ENCODE measurements at places on chromosomes 13 and 19. TPM values are rescaled to one million over a fixed set of nuclear protein-coding genes. Genes with fewer than 3 reads are reported as not detected.

GRCh38 chr19:28549680-28550277 is 663.2 kb downstream of the UQCRFS1 start:
- DNase-seq: no peak

DNA sequence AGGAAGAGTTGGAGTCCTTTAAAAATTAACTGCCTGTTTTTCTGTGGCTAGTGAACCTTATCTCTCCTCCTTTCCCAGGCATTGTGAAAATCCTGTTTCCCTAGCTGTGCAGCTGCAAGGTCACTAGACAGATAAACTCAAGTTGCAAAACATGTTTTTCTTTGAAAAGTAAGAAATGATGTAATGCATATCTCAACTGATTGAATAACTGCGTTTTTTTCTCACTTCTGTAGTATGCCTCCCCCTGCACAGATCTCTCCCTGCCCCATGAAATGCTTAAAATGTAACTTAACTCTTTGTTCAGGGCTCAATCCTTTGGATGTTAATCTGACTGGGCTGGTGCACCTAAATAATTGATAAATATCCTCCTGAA is 27.7 kb upstream of the CYSLTR2 start:
- no peak for DNase-seq

- DNase-seq: no peak
Observed at GRCh38 chr13:32989942-32990341, 26.3 kb upstream of the KL start.

- DNase-seq: no peak
Observed at GRCh38 chr19:6718741-6719539, 1.5 kb downstream of the C3 start.

DNA sequence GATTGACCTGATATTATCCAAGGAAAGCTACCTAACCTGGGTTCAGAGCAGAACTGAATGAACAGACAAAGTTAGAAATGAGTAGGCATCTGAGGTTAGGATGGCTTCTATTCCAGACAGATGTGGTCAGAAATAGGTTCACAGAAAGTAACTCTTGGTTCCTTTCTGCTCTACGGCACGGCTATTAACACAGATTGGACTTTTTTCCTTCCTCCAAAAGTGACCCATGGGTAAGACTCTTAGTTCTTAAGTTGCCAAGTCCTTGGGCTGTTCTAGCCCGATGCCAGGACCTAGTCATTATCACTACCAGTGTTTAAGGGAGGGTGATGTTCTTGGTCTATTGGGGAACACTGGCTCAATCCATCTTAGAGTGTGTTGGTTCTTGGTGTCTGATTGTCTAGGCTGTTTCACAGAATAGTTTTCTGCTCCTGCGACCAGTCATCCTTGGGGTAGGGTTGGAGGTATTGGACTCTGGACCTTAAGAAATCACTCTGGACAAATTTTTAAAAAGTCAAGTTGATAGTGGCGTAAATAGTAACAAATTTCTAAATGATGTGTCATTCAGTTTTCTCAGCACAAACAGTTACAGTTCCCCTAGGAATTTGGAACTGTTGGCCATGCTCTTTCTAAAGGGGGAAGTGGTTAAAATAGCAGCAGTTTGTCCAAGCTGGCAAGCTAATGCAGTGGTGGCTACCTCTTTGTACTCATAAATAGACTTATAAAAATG is 60.1 kb upstream of the MYCBP2 start:
- no peak for DNase-seq

- DNase-seq: no peak
Observed at GRCh38 chr19:16625163-16625958, 2.6 kb downstream of the MED26 start.

GRCh38 chr19:42150911-42151361 is 18.7 kb upstream of the POU2F2 start:
- DNase-seq: no peak

DNA sequence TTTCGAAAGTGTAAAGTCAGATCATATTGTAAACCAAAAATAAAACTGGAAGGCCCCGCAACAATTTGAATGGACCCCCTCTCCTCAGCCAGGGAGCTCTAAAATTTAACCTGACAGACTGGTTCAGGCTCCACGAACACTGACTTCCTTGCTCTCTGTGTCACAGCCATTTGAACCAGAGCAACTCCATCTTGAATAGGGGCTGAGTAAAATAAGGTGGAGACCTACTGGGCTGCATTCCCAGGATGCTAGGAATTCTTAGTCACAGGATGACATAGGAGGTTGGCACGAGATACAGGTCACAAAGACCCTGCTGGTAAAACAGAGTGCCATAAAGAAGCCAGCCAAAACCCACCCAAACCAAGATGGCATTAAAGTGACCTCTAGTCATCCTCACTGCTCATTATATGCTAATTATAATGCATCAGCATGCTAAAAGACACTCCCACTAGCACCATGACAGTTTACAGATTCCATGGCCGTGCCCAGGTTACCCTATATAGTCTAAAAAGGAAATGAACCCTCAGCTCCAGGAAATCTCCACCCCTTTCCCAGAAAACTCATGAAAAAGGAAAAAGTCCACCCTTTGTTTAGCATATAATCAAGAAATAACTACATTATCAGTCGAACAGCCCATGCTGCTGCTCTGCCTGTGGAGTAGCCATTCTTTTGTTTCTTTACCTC is 43.1 kb downstream of the RFXAP start:
- DNase-seq: no peak

DNA sequence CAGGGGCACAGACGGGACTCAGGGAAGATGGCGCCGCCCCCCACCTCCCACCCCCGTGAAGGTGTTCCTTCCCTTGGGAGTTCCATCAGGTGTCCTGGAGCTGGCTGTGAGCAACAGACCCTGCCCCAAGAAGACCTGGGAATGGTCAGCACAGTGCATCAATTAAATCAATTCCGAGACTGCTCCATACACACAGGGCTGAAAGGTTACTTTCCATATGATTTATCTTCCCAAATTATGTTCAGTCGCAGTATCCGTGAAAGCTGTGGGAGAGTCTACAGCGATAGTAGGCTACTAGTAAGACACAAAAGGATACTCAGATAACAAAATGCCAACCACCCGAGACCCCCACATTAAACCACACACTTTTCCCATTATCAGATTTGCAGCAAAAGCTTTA is 71.8 kb upstream of the PABPC3 start:
- no peak for DNase-seq

Gene MAP2K2
- 154 TPM for total RNA-seq
